ENCODE measurements at places on chromosomes 2 and 18.

GRCh38 chr2:67576991-67577390, 179.9 kb downstream of the ETAA1 start:
- no peak for DNase-seq

GRCh38 chr2:174004905-174005605, 39.9 kb upstream of the SP3 start:
- no peak for DNase-seq

DNA sequence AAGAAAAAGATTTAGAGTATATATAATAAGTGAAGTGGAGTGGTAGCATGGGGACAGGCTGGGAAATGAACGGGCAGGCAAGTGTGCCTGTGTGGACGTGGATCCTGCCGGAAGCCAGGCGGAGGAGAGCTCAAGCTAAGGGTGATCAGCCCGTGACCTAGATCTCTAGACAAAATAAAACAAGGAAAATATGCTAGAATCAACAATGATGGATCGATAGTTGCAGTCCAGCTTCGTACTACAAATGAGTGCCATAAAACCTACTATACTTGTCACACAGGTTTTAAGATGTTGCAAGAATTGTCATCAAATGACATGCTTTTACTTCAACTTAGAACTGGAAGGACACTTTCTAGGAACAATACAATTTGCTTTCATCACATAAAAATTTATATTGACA, 8.5 kb downstream of the EIF2AK2 start:
- DNase-seq: no peak

DNA sequence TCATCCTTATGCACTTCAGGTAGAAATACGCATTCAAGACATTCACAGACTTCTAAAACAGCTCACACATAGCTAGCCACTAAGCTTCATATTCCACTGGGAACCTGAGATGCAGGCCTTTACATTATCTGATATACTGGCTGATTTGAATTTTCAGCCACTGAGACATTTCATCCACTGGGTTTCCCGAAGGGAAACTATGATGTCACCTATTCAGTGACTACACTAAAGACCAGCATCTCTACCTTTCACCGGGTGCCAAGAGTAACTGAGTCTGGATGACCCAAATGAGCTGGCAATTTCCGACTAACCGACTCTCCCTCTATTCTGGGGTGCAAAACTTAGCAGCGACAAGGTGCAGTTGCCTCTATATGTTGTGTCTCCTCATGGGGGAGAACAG, 31.8 kb upstream of the SP140L start:
- DNase-seq: no peak

DNA sequence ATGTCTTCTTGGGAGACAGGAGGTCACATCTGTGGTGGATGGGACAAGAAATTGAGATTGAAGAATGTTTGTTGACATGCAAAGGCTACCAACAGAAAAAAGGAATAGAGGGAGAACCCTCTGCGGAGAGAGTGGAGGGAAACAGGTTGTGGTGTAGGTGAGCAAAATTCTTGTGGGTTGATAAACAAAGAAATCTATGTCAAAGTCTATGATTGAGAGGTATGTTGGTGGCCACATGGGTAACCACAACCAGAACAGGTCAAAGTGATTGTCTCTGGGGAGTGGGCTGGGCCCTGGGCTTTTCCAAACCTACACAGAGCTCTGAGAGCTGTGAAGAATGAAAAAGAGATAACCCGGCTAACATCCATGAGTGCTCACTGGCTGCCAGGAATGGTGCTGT, 62.8 kb upstream of the NCK2 start:
- no peak for DNase-seq

DNA sequence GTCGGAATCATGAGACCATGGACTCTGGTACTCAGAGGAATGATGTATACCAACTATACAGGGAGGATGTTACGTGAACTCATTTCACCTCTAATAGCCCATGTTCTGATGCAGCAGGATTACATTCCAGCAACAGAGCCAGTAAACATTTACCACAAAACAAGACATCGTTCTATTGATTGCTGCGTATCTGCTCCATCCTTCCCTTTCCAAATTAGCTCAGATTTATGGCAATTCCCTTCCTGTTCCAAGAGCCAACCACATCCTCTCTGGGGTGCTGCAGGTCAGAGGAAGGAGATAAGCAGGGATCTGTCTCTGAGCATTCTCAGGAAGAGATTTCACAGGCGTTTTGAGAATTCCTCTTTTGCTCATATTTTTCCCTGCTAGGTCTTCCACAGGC, 98.3 kb downstream of the KLF7 start:
- DNase-seq: no peak

GRCh38 chr2:203185864-203186263, 53.0 kb upstream of the CYP20A1 start:
- no peak for DNase-seq

DNA sequence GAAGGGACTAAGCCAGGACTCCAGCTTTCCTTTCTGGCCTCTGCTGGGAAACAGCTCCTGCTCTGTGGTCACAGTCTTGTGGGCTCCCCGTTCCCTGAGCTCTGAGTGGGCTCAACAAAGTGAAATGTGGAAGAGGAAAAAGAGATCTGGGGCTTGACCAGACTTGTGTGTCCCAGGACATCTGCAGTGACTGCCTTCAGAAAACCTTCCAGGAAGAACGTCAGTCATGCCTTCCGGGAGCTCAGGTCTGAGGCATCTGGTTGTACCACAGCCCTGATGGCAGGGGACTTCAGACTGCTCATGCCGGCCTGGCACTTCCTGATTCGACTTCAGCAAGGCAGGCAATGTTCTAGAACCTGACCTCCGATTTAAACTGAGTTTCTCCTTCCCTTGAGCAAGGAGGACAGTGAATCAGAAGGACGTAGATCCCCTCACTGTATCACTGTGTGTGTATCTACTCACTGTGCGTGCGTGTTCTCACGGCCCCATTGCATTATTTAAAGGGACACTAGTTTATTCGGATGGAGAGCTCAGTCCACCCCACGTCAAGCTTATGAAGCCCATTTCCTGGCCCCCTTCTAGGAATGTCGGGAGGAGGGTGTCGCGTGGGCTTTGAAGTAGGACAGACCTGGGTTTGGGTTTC, 548 bp upstream of the FBLN7 start:
- no peak for DNase-seq

DNA sequence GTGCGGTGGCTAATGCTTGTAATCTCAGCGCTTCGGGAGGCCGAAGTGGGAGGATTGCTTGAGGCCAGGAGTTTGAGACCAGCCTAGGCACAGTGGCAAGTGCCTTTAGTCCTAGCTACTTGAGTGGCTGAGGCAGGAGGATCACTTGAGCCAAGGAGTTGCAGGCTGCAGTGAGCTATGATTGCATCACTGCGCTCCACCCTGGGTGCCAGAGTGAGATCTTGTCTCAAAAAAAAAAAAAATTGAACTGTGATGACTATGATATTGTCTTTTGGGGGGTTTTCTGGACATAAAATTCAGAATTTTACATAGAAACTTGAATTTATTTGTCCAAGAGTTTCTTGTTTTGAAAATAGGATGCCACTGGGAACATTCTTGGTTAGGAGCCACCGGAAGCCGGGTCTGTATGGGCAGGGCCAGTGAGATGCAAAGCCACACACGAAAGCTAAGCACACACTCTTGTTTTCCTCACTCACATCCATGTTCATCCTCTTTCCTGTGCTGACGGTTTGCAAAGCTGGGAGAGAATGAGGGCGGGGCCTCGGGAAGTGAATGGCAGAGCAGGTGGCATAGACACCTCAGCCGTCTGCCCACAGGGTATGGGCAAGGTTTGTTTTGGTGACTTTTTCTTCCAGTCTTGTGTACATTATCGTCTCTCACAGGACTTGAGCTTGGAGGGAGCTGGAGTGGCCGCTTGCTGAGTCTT, 12.6 kb downstream of the AGAP1 start:
- no peak for DNase-seq

DNA sequence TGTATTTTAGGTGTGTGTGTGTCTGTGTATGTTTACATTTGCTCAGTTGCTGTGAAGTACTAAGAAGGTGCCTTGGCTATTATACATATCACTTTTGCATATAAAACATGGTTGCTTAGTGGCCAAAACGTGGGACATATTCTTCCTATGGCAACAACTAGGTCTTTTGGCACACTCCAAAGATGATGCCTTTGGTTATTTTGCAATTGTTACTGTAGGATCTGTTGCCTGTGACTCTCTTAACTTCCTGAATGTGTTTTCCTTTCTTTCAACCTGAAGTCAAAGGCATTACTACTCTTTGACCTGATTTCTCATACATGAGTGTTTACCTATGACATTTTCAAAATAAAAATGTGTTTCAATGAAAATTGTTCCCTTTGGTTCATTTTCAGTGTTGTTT, 160.5 kb downstream of the UBE2E3 start:
- no peak for DNase-seq

DNA sequence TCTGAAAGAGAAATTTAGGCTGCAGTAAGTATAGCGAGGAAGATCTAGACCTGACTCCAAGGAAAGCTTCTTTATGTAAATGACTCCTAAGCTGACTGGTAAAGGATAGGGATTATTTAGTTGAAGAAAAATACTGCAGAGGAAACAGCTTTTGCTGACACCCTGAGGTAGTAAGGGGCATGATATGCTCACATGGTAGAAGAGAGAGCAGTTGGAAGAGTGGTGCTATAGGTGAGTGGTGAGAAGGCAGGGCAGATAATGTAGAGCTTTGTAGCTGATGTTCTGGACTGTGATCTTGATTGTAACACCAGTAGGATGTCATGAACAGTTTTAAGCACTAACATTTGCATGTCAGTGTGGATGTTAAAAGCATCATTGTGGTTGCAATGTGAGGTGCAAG, 639.1 kb upstream of the SLC39A10 start:
- DNase-seq: no peak
